ENCODE measurements at places on chromosomes 13 and 19.

- DNase-seq = peak; percentile 61
Measured at GRCh38 chr19:37506387-37507166, at the start of gene ZNF793. ZNF793 (plus strand) TSS chr19:37506939; CDS start chr19:37523440, 16,501 bp downstream.

DNA sequence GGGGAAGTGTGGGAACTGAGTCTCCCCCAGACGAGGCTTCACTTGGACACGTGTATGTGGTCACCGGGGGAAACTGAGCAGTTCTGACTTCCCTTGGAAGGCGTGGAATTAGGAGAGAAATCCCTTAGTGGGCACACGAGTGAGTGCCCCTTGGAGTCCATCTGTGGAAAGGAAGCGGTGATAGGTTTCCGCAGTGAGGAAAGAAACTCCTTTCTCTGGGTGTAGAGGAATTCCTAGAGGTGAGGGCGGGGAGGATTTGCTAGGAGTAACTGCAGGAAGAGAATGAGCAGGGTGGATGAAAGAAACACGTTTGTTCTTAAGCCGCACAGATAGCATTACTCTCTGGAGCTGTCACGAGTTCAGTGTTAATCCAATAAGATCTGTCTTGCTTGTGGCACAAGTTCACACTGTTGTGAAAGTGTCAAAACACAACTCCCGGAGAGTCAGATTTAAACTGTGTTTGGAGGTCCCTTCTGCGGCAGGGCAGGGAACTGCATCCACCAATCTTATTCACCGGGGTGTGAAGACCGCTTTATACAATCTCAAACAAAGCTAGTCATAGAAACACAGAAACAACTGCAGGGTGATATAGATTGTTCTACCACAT is 1.2 kb downstream of the KL start:
- DNase-seq = no peak

- DNase-seq = no peak
Measured at GRCh38 chr13:91946498-91947070, 548.2 kb downstream of the GPC5 start.

DNA sequence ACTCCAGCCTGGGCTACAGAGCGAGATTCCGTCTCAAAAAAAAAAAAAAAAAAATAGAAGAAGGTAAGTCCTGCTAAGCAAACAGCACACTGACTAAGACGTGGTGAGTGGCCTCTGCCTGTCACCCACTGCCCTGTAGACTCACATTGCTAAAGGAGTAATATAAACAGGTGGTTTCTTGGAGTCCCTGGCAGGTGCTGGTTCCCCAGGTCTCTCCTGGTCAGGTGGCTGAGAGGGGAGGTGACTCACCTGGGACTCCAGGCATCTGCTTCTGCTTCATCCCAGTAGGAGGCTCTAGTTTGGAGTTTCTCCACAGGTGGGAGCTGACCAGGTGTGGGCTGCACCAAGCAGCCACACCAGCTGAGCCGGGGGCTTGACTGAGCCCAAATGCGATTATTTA is at the start of gene OR10H1:
Gene OR10H1 (minus strand): TSS at position 359 of the 400 bp plus-strand sequence. CDS start 7,627 bp downstream, outside the sequence.
- no peak for DNase-seq

- no peak for DNase-seq
Measured at GRCh38 chr19:17806945-17807344, 12.0 kb downstream of the B3GNT3 start.

DNA sequence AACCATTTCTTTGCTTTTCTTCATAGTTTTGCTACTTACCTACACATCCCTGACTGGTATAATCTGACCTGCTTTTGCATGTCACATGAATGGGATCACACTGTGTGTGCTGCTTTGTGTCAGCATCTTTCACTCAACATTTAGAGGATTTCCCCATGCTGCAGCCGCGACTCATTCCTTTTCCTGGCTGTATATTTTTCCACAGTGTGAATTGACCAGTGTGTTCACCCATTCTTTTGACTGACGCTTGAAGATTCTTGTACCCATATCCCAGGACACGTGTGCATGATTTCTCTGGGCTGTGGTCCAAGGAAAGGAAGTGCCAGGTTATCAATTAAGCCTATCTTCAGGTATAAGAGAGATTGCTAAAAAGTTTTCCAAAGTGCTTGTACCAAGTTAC is 118.4 kb downstream of the DPF1 start:
- DNase-seq = no peak

DNA sequence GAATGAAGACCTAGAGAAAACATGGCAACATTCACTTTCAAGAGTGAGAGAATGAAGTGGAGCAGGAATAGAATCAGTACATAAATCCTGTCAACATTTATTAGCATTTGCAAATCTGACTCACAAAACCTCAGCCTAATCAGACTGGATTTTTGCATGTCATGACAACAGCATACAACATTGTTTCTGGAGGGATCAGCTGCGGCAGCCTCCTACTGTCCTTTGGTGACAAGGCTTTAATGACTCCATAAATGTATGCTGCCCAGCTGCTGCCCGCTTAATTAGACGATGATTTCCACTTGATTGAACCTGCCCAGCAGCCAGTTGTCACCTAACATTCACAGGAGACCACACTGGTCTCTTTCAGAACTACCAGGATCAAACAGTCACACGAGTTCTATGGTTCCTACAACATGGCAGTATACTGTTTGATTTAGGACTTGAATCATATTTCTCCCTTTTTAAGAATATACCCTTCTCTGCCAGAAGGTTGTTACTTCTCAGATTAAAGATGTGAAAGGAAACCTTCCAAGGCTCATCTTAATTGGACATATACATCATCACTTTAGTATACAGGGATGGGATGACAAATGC is 9.3 kb downstream of the EBPL start:
- DNase-seq = no peak

DNA sequence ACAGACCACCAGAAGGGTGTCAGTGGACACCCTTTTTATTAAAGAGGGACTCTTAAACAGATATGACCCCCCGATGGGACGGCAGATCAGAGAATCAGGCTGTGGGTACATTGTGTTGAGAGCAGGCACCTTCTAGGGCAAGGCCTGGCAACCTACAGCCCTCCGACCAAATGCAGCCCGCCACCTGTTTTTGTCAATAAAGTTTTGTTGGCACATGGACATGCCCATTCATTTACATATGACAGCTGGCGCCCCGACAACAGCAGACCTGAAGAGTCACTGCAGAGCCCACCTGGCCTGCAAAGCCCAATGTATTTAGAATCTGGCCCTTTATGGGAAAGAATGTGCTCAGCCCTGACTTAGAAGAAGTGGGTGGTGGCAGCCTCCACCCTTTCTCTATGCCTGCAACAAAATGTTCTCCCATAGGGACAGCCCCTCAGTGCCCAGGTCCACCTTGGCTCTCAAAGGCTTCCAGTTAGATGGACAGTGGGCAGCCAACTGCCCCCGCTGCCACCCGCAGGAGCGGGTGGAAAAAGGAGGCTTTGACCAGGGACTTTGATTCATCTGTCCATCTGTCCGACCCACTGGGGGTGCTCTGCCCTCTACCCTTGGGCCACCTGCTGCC is 184.9 kb downstream of the PTPRS start:
- no peak for DNase-seq

GRCh38 chr19:54188215-54188871 is 1.0 kb downstream of the MBOAT7 start:
- peak; percentile 44 for DNase-seq

- no peak for DNase-seq
Measured at GRCh38 chr19:5166262-5166661, 174.3 kb downstream of the PTPRS start.

DNA sequence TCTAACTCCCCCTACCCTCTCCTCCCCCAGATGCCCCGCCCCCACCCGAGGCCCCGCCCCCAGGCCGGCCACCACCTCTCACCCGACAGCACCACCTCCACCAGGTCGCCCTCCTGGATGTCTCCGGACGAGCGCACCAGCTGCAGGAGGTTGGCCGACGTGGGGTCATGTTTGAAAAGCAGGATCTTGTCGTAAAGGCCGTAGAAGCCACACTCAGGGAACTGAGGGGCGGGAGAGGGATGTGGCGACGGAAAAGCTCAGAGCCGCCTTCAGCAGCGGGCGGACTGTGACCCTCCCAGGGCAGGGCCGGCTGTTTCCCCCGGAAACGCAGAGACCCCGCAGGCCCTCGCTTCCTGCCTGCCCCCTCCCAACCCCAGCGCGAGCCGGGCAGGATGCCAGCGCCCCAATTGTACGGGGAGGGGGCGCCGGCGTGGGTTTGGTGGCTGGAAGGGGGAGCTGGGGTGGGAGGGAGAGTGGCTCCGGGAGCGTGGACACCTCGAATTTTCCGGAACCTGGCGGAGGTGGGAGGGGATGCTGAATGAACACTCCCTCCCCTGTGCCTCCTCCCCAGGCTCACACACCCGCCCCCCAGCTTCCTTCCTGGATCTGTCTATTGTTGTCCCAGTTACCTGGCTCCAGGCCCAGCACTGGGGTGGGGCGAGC is 3.0 kb downstream of the PRKD2 start:
- peak; percentile 60 for DNase-seq

- no peak for DNase-seq
Measured at GRCh38 chr19:29145756-29146155, 67.2 kb downstream of the UQCRFS1 start.
